ENCODE measurements at places on chromosomes 6 and 20.

DNA sequence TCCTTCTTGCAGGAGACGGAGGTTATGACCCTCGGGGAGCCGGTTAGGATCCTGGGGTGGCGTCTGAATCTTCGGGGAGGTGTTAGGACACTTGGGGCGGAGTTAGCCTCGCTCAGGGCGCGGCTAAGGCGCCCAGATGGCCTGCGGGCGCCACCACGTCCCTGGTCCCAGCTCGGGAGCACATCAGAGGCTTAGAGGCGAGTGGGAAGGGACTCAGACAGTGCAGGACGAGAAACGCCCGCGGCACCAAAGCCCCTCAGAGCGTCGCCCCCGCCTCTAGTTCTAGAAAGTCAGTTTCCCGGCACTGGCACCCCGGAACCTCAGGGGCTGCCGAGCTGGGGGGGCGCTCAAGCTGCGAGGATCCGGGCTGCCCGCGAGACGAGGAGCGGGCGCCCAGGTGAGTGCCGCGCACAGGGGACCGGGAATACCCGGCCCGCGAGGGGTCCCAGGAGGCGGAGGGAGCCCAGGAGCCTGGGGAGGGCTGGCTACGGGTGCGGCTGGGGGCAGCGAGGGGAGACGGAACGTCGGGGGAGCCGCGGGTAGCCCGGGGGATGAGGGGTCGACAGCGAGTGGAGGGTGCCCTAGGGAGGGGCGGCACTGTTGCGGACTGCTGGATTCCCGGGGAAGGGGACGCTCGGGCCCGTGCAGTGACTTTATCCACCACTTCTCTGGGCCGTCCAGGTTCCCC lies at the start of gene HCK:
Gene HCK (plus strand): TSS at position 153 of the 688 bp plus-strand sequence.
- DNase-seq = no peak

DNA sequence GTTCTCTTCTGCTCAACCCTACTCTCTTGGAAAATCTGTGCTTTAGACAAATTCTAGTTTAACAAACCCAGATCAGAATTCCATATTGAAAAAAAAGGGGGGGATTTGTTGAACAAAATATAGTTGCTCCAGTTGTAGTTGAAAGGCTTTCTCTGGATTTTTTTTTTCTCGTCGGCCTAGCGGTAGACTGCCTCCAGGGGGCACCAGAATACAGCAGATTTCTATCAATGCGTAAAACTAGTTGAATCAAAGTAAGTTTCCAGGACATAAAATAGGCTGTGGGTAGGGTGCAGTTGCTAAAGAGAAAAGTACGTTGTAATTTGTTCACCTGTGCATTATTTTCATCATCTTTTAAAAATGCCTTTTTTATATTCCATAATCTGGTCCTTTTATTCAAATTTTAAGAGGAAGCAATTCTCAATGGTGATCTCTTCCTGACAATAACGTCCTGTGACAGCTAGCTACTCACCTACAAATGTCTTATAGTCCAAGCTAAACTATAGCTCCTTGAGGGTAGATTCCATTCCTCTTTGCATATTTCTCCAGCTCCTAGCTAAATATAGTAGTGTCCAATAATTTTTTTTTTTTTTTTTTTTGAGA lies 105.4 kb downstream of the PERP start:
- DNase-seq = peak; percentile 74

DNA sequence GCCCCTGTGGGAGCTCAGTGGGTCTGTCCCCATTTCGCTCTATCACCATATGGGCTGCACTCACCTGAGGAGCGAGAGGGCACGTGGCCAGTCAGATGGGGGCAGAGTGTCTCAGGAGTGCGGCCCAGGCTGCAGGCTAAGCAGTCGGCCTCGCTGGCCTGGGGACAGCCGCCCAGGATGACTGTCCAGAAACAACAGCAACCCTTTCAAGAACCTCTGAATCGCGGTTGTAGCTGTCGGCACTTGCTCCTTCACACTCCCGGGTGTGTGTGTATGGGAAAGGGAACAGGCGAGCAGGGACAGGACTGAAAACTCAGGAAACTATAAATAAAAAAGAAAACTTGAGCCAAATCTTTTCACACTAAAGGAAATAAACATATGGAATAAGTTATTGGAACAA lies 63.1 kb downstream of the TFAP2A start:
- DNase-seq = no peak

- DNase-seq = no peak
Observed at GRCh38 chr6:125853168-125853567, 62.4 kb downstream of the NCOA7 start.
